ENCODE measurements at places on chromosomes 2 and 18.

DNA sequence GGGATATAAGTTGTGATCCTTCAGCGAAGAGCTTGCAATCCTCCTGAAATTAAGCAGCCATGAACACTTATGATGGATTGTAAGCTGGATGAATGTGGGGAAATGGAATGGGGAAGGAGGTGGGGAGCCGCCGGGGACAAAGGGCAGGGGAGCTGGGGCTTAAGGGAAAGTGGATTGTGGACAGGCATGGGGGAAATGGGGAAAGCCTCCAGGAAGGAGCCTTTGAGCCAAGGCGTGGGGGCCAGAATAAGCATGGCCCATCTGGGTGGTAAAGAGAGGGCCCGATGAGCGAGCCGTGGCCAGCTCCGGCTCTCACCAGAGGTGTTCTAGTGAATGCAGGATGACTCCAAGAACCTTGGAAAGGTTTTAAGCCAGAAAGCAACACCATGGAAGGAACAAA, 124.0 kb downstream of the SMAD7 start:
- no peak for DNase-seq

DNA sequence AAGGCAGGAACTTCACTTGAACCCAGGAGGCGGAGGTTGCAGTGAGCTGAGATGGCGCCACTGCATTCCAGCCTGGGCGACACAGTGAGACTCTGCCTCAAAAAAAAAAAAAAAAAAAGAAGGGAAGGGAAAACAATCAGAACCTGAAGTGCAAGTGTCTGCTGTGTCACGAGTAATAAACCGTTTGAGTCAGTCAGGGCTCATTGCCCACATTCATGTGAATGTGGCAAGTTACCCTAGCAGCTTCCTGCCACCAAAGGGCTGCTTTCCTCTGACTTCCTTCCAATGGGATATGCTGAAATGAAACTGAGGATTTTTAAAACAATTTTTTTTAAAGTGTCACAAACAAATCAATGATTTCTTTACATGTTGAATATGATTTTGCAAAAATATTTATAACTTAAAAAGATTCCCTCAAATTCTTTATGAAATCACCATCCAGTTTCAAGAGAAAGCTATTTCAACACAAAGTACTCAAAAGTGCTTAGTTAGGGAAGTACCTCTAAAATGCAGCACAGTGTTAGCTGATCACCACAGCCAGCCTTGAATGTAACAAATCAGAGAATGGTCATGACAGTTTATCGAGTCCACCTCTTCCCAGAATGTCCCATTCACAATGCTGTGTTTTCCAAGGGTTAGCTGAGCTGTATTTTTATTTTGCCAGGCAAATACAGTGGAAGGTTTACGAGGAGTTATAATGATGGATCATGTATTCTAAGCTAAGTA, 36.4 kb downstream of the WDSUB1 start:
- DNase-seq = peak; percentile 42

GRCh38 chr2:166614029-166614428, 120.0 kb upstream of the SCN7A start:
- DNase-seq = no peak

DNA sequence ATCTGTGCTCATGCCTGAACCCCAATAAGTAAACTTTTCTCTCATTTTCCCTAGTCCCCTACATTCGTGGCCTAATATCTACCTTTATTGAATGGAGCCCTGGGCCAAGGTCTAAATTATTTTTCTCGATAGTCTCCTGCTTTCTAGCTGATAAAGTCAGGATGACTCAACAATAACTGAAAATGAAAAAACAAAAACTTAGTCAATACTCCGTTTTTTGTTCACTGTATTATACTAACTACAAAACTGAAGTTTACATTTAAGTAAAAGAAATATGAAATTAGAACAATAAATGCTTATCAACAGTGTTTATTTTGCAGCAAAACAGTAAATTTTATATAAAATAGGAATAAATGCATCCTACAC, 32.2 kb downstream of the AOX1 start:
- DNase-seq = no peak

DNA sequence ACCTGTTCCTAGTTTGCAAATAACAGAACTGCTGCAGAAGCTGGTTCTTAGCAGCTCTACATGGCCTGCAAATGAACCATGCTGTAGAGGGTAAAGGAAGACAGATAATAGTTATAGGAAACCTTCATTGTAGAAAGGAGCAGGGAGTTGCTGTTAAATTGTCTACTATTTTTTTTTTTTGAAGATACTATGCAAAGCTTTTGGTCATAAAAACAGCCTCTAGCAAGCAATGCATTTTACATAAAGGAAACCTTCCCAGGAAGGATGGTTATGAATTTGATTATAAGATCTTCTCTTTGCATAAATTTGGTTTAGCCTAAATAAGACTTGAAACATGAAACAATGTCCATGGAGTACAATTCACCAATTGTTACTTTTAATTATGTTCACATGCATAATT, 793.4 kb downstream of the SLC4A3 start:
- no peak for DNase-seq

- DNase-seq = no peak
Observed at GRCh38 chr2:220935789-220936321, 636.2 kb downstream of the EPHA4 start.

DNA sequence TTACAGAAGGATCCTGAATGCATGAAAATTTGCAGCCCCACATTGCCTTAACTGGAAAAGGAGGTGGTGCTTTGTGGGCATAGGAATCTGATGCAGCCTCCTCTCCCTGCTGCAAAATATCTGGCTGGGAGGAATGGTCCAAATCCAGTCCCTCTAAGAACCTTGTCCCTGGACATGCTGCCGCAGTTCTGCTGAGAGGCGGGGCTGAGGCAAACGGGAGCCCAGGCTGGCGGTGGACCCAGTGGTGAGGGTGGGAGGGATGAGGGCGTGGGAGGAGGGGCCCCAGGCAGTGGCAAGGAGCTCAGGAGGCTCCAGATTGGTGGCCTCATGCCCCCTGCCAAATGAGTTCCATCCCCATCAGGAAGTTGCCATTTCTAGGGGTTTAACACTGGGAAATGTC, 36.2 kb downstream of the ZAP70 start:
- no peak for DNase-seq

All from C1 segment of cervical spinal cord (tissue), 14 donors.